ENCODE measurements at places on chromosomes 3 and 15.

DNA sequence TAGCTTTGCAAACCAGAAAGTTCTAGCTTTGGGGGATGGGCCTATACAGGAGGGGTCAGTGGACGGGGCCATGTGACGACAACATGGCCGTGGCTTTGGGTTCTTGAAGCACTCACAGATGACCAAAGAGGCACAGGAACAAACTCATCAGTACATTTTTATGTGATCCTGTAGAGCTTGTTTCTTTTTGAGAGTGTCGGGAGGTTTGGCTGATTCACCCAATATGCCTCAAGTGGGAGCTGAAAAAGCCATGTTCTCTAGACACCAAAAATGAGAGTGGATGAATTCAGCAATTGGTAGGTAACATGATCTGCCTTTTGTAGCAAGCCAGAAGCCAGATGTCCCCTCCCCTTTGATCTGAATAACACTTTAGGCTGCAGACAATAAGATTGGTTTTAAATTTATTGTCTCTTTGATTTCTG is 30.1 kb downstream of the GREM1 start:
- no peak for DNase-seq

DNA sequence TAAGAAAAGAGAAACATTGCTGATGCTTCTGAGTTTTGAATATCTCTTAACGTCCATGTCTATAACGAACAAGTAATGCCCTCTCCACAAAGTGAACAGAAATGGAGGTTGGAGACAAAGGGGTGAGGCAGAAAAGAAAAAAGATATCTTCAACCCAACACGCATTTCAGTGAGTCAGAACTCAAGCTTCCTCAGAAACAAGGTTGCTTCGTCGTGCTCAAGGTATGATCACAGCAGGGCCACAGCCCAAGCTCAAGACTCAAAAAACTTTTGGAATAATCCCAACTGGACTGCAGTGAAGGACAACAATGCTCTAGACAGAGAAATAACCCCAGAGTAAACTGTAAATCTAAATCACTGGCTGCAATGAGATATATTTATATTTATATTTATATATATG is 18.9 kb downstream of the WNT5A start:
- DNase-seq: no peak

- DNase-seq: no peak
Observed at GRCh38 chr3:169387751-169388696, 275.5 kb downstream of the MECOM start.

GRCh38 chr15:81040757-81041156 is 40.0 kb downstream of the TLNRD1 start:
- DNase-seq: no peak

DNA sequence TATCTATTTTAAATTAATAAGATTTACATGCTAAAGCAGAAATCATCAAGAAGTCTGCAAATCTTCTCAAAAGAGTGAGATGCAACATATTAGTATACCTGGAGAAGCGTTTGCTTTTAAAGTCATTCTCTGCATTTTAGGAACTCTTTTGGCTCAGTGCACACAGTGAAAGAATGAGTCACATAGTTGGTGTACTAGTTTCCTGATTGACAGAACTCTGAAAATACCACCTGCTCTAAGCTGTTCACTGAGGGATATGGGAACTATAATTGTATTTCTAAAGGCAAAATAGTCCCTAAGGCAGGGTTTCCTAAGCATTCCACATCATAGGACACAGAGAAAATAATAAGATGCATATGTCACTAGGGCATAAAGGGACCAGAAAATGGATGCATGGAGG is 838.5 kb downstream of the DIPK2A start:
- no peak for DNase-seq

DNA sequence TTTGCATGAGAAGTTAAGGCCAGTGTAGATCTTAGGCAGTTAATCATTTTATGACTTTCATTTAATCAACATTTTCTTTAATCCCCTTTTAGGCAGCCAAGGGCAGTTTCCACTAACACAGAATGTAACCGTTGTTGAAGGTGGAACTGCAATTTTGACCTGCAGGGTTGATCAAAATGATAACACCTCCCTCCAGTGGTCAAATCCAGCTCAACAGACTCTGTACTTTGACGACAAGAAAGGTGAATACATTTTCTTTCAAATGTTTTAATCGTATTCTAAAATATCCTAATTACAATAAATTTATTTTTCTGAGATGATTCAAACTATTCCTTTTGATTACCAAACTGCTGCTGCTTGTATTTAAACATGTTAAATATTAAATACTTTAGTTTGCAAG is 843.2 kb downstream of the CADM2 start:
- DNase-seq: no peak

- no peak for DNase-seq
Observed at GRCh38 chr3:46049093-46049492, 21.8 kb upstream of the XCR1 start.

GRCh38 chr3:152328841-152329240 is 60.1 kb downstream of the MBNL1 start:
- no peak for DNase-seq

DNA sequence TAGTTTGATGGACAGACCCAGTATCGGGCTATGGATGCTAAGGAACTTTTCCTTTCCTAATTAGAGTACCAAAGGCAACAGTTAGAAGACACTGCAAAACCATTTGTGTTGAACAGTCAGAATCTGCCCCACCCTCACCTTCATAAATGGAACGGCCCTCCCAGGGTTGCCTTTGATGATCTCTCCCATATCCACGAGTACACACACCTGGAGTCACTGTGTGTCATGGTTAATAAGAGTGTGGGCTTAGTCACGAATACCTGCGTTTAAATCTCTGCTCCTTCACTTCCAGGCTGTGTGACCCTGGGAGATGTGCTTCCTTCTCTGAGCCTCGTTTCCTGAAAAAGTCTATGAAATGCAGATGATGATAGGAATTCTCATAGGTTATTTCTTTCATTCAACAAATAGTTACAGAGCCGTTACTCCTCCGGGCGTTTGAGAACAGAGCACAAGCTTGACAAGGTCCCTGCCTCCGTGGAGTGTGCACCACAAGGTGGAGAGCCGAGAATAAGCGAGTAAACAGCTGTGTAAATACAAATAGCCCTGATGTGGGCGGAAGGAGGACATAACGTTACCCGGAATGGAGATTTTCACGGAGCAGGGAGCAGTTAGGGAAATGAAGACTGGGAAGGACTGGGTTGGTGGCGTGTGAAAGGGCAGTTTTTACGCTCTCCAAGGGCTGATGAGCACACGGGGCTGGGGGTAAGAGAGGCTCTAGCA is 6.7 kb downstream of the SLC51A start:
- no peak for DNase-seq

GRCh38 chr3:25430287-25430934 is 2.3 kb downstream of the RARB start:
- no peak for DNase-seq

- no peak for DNase-seq
Observed at GRCh38 chr3:3309887-3310286, 130.4 kb upstream of the CRBN start.

- no peak for DNase-seq
Observed at GRCh38 chr3:4928277-4928789, 50.9 kb upstream of the BHLHE40 start.

GRCh38 chr3:67468511-67468910 is 185.9 kb downstream of the SUCLG2 start:
- no peak for DNase-seq

GRCh38 chr15:85037641-85038040 is 56.0 kb downstream of the PDE8A start:
- no peak for DNase-seq

DNA sequence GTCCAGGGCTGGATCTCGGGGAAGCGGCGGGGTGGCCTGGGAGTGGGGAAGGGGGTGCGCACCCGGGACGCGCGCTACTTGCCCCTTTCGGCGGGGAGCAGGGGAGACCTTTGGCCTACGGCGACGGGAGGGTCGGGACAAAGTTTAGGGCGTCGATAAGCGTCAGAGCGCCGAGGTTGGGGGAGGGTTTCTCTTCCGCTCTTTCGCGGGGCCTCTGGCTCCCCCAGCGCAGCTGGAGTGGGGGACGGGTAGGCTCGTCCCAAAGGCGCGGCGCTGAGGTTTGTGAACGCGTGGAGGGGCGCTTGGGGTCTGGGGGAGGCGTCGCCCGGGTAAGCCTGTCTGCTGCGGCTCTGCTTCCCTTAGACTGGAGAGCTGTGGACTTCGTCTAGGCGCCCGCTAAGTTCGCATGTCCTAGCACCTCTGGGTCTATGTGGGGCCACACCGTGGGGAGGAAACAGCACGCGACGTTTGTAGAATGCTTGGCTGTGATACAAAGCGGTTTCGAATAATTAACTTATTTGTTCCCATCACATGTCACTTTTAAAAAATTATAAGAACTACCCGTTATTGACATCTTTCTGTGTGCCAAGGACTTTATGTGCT is 527 bp downstream of the B2M start:
- peak; percentile 26 for DNase-seq
